Stimulated activated CD8-positive, alpha-beta memory T cell treated with anti-CD3 and anti-CD28 coated beads, Interleukin-15, amount 100 ng/mL, for 24 hours (primary cell): ENCODE measurements at places on chromosomes 7 and 10.

DNA sequence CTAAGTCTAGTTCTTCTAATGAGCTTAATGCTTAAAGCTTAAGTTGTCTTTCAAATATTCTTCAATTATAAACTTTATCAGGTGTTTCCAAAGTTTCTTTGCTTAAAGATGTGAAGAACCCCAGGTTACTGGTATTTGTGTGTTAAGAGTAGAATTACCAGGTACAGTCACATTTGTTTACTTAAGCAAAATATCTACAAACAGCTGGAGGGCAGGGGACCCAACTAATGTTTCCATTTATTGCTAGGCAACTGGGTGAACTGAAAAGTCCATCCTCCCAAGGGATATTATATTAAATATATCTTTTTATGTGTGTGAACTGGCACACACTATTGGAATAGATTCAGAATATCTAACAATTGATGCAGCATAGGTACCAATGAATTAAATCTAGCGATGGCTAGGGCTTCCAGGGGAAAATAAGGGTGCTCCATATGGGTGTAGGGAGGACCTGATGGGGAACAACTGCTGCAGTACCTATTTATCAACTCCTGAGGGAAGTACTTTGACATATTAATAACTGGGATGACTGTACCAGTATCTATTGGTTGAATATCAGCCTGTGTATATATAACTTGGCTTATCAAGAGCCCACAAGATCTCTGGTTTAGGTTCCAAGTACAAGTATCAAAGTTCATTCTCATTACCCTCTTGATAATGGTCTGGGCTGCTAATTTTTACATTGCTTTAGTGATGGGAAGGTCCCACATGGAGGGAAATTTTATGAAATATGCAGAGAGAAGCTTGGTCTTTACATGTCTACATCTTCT lies 10.3 kb upstream of the AGR3 start:
- DNase-seq, result no peak

GRCh38 chr7:100469227-100470044 lies 5.4 kb upstream of the SPACDR start:
- DNase-seq, result peak; percentile 89

- no peak for DNase-seq
These were observed 1.2 kb upstream of the TFR2 start for GRCh38 chr7:100642534-100642907.

GRCh38 chr7:102248456-102249395 lies 37.9 kb upstream of the SH2B2 start:
- no peak for DNase-seq

GRCh38 chr7:15555381-15555859 lies 6.4 kb downstream of the AGMO start:
- DNase-seq, result no peak

- no peak for DNase-seq
These were observed 134.0 kb upstream of the TCF7L2 start for GRCh38 chr10:112816033-112816430.

DNA sequence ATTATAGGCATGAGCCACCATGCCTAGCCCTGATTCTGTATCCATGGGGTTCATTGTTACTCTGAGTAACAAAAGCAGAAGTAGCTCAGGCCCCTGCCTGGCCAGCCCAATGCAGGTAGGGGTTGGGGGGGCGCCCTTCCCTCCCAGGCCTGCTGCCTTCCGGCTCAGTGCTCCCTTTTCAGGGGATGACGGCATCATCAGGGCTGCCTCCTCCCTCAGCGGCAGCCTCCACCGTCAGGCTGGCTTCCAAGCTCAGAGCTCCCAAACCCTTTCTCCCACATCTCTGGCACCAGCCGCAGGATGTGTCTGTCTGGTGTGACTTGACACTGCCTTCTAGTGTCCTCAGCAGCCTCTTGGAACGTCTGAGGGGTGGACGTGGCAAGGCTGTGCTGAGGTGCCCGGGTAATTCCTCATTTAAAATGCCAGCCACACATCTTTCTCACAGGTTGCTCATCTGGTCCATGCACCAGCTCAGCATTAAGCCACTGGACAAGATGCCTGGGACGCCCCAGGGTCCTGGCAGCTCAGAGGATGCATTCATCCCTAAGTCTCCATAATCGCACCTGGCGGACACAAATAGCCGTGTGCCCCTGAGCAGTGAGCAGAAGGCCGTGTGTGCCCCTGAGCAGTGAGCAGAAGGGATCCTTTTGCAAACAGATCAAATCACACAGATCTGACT lies 38.2 kb downstream of the PAPOLB start:
- DNase-seq, result no peak

DNA sequence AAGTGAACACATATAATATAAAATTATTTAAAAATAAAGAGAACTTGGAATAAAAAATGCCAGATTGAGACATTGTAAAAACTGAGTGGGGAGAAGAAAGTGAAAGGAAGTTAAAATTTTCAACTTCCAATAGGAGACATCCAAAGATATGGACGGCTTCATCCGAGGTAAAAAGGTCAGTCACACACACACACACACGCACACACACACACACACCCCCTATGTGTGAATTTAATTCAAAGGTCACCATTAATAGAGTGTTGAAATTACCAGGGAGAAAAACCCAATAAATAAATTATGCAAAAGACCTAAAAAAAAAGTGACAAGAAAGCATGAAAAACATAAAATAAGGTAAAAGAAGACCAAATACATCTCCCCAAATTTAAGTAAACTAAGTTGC lies 131.0 kb upstream of the DNAJB12 start:
- DNase-seq, result no peak

- DNase-seq, result no peak
These were observed 68.5 kb downstream of the MAP3K8 start for GRCh38 chr10:30502266-30503060.
